ENCODE measurements at places on chromosomes 3 and 15.

- DNase-seq = no peak
Observed at GRCh38 chr3:32245200-32245599, 6.7 kb downstream of the CMTM8 start.

GRCh38 chr3:23253214-23253613 is 50.1 kb downstream of the UBE2E2 start:
- no peak for DNase-seq

DNA sequence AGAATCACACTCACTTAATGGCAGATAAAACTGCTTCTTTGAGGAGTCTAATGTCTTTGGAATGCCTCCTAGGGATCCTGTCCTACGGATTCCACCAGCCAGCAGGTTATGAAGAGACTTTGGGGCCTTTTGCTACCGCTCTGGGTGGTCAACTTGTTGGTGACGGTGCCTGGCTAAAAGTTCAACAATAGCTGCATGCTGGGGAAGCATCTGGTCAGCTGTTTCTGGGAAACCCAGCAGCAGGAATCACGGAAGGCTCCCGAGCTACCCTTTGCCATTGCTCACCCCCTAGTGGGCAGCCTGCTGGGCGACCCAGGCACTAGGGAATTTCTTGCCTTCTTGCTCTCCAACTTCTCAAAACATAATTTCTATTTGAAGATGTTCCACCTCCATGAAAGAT is 263.3 kb downstream of the NEK10 start:
- no peak for DNase-seq

- no peak for DNase-seq
Observed at GRCh38 chr15:100890051-100890720, 10.6 kb downstream of the ALDH1A3 start.

GRCh38 chr15:83850015-83850414 is 196.1 kb downstream of the ADAMTSL3 start:
- no peak for DNase-seq

DNA sequence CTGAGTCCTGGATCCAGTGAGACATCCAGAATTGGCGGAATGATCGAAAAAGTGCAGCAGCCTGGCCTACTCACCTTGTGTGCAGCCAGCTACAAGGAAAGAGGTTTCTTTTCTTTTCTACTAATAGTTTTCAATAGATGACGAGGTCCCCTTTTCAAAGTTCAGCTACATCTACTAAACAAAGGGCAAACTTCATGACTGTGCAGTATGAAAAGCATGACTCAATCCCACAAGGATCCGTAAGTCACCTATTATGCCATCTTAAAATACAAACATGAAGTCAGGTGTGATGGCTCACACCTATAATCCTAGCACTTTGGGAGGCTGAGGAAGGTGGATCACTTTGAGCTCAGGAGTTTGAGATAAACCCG is 16.7 kb downstream of the MIX23 start:
- no peak for DNase-seq

- no peak for DNase-seq
Observed at GRCh38 chr3:131387796-131388489, 6.4 kb downstream of the NUDT16 start.

GRCh38 chr3:7280318-7280717 is 419.4 kb downstream of the GRM7 start:
- DNase-seq = no peak

DNA sequence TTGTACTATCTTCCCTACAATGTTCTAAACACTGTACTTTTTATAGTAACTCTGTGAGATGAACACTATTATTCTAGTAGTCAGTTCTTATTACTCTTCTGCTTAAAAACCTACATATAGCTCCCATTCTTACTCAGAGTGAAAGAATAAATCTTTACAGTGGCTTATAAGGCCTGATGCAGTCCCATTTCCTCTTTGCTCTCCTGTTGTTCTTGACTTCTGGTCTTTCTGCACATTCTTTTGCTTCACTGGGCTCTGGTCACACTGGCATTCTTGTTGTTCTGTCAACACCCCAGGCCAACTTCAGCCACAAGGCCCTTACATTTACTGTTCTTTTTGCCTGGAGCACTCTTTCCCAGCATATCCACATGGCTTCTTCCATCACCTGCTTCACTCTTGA is 58.2 kb upstream of the TP63 start:
- DNase-seq = no peak

- DNase-seq = no peak
Observed at GRCh38 chr3:178671791-178672190, 135.6 kb downstream of the KCNMB2 start.

DNA sequence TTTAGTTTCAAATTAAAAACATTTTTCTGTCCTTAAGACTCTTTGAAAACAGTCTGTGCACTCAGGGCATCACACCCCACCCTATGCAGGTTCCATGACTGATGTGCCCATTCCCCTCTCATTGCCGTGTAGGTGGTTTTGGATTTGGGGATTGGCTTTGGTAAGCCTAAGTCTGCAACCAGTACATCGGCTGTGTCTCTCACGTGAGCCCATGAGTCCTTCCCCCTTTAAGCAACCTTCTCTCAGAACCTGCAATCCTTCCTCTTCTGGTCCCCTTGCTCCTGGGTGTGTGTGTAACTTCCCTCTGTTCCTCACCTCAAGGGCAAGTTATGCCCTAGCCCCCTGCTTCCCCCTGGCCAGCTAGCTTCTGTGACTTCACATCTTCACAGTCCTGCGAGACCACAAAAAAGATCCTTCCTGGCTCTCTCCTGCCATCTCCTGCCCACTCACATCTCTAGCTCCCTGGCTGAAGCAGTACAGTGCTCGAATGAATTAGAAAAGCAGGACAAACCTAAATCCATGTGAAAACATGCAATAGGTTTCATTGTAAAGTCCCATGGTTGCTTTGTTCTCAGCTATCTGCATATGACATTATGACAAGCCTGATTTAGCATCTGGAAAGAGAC is 126.7 kb downstream of the UACA start:
- DNase-seq = no peak

GRCh38 chr3:148379763-148380382 is 317.8 kb upstream of the AGTR1 start:
- no peak for DNase-seq

- no peak for DNase-seq
Observed at GRCh38 chr15:67853454-67853853, 13.6 kb upstream of the RNU6-1 start.

GRCh38 chr3:152499791-152500385 is 231.2 kb downstream of the MBNL1 start:
- no peak for DNase-seq

DNA sequence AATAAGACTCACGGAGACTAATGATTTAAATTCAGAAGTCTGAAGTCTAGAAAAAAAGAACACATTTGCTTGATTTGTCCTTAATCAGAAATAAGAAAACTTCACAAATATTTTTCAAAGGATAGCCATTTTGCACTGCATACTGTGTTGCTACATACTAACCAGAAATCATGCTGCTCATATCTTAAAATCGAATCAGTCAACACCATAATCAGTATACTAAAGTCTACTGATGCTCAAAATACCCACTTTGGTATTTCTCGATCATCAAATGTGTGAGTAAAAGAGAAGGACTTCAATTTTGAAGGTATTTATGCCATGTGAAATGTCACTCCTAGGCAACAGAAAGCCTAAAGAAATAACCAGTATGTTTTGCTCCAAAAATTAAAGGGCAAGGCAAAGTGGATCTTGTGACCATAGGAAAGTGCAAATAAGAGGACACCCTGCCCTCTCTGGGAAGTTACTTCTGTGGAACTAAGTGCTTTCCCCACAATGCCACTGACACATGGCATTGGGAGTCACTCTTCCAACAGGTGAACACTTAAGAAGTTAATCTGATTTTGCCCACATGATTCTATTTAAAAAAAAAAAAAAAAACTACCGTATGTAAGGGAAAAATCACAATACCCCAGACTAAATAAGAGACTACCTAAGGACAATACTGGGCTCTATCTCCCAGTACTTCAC is 2.7 kb downstream of the LRIG1 start:
- no peak for DNase-seq

DNA sequence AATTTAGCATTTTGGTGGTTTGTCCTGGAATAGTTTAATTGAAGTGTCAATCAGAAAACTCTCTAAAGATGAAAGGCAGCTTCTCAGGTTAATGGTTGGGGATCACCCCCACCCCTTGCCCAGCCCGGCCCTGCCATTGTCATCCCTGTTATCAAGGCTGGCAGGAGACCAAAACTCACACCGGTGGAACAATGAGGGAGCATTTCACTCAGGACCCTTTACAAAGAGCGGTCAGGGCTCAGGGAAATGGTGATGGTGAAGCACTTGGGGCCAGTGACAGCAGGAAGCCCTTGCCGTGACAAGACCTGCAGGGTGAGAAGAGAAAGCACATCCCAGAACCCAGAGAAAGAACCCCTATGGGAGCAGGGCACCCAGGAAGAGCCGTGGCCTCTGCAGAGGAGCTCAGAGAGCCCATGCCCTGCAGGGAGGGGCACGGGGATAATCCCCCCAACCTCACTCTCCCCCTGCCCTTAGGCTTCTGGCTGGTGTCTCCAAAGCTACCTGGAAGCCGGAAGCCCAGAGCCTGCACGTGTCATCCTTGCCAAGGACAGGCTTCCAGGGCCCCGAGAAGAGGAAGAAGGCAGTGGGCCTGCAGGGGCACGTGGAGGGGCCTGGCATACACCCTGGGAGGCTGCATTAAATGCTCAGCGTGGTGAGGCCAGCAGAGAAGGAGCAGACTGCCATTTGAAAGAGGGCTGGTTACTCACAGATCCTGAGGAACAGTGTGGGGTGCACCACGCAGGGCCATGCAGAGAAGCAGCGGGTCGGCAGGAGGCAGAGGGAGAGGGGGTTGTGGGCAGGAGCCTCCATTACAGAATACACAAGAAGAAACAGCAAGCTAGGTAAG is 80.6 kb upstream of the PRR20G start:
- DNase-seq = no peak

DNA sequence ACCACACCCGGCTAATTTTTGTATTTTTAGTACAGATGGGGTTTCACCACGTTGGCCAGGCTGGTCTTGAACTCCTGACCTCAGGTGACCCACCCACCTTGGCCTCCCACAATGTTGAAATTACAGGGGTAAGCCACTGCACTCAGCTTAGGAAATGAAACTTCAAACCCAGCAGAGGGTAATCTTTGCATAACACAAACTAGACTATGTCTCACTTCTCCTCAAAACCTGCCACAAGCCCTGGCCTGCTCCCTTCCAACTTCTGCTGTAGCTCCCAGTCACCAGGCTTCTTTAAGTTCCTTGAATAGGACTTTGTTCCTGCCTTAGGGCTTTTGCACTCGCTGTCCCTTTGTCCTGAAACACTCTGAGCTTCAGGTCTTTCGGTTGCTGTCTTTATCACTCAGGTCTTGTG is 39.2 kb upstream of the SEMA4B start:
- DNase-seq = no peak

DNA sequence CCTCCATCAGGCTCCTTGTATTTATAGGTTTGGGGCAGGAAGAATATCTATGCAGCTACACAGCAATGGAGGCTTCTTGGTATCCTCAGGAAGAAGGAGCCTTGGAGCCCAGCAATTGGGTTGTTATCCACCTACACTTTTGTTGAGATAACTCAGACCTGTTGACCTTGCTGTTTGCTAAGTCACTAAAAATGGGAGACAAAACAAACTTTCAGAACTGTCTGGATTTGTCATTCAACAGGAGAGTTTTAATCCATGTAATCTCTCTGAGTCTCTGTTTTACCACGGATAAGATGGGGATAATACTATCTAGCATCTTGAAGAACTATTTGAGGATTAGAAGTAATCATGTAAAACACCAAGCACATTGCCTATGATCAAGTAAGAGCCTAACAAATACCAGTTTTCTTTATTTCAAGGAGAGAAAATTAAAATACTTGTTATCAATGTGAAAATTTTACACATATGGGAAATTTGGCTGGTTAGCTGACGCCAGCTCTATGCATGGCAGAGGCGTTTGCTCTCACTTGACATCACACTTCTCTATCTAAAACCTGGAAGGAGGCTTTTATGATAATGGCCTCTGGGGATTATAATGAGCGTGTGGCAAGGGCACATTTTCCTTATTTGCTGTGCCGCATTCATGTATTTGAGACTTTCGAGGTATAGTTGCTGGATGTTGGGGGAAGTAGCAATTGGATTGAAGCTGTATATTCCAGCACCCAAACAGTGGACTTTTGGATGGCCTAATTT is 215.6 kb downstream of the PDCD6IP start:
- no peak for DNase-seq

- DNase-seq = no peak
Observed at GRCh38 chr3:65112751-65113300, 425.0 kb upstream of the ADAMTS9 start.

DNA sequence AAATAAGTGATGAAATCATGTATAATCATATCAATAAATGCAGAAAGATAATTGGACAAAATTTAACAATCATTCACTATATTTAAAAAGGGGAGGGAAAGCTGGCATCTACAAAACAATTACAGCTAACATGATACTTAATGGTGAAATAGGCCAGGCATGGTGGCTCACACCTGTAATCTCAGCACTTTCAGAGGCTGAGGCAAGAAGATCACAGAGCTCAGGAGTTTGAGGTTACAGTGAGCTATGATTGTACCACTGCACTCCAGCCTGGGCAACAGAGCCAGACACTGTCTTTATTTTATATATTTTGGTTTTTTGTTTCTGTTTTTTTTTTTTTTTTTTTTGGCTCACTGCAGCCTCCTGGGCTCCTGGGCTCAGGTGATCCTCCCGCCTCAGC is 12.1 kb downstream of the EDC3 start:
- no peak for DNase-seq

DNA sequence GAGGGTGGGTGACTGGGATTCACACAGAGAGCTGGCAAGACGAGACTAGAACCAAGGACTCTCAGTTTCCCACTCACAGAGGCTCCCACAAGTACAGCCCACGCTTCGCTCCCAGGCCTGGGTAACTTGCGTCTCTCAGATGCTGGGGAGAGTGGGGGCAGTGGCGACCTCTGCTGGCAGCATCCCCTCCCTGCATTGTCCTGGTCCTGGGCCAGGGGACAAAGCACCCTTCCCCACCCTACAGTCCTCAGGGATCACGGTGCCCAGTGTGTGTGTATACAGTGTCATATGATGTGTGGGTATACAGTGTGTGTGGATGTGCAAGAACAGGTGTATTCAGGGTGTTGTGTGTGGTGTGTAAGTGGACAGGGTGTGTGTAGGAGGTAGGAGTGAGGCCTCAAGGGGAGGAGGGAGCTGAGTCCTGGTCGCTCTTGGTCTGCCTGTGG is 12.8 kb downstream of the VILL start:
- DNase-seq = no peak

DNA sequence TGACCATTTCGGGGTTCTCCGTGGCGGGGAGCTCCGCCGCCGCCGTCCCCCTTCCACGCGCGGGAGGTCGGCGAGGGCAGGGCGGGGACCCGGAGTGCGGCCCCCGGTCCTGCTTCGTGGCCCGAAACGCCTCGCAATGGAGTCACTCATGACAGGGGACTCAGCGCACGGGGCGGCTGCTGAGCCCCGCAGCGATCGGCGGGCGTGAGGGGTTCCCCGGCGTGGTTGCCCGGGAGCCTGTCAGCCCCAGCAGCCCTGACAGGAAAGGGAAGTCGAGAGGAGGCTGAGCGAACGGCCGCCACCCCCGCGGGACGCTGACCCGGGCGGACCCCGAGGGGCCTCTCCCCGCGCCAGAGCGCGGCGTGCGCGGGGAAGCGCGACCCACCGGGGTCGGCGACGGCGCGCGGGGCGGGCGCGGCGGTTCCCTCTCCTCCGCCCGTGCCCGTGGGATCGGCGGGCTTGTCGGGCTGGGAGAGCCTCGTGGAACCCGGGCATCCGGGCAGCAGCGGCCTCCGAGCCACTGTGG is 564 bp upstream of the PIGZ start:
- no peak for DNase-seq

- DNase-seq = no peak
Observed at GRCh38 chr3:142165194-142165593, 15.8 kb upstream of the TFDP2 start.
